Stimulated activated CD4-positive, alpha-beta T cell treated with anti-CD3 and anti-CD28 coated beads, Interleukin-1b, Interleukin-23, amount 100 ng/mL, for 1 hour (primary cell): ENCODE measurements at places on chromosomes 12 and 14.

- DNase-seq: no peak
Measured at GRCh38 chr12:94545935-94546771, 86.5 kb upstream of the CEP83 start.

- DNase-seq: no peak
Measured at GRCh38 chr14:54637270-54638134, 70.6 kb downstream of the SAMD4A start.

GRCh38 chr14:64930085-64930843, 12.3 kb downstream of the GPX2 start:
- no peak for DNase-seq

- DNase-seq: no peak
Measured at GRCh38 chr12:11765817-11766794, 116.6 kb downstream of the ETV6 start.

- DNase-seq: no peak
Measured at GRCh38 chr12:85523197-85523596, 243.2 kb downstream of the ALX1 start.

DNA sequence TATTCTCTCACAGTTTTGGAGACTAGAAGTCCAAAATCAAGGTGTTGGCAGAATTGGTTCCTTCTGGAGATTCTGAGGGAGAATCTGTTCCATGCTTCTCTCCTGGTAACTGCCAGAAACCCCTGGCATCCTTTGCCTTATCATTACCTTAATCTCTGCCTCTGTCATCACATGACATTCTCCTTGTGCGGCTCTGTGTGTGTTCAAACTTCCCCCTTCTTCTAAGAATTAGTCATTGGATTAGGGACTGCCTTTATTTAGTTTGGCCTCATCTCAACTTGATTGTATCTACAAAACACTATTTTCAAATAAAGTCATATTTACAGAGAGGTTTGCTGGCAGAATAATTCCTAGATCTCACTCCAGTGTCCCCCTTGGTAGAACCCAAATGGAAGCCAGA, 68.9 kb downstream of the ZNF641 start:
- DNase-seq: no peak

- no peak for DNase-seq
Measured at GRCh38 chr12:110165540-110166159, 41.5 kb downstream of the IFT81 start.
